IMR-90 (cell line): ENCODE measurements at places on chromosomes 5 and 9.

- DNase-seq = no peak
These were observed at the start of gene FCN1 for GRCh38 chr9:134917431-134918373. TSS of gene FCN1 (minus strand) at chr9:134917912. CDS start at chr9:134917871, 41 bp downstream.

GRCh38 chr5:10854506-10855277, 93.7 kb upstream of the DAP start:
- DNase-seq = no peak

DNA sequence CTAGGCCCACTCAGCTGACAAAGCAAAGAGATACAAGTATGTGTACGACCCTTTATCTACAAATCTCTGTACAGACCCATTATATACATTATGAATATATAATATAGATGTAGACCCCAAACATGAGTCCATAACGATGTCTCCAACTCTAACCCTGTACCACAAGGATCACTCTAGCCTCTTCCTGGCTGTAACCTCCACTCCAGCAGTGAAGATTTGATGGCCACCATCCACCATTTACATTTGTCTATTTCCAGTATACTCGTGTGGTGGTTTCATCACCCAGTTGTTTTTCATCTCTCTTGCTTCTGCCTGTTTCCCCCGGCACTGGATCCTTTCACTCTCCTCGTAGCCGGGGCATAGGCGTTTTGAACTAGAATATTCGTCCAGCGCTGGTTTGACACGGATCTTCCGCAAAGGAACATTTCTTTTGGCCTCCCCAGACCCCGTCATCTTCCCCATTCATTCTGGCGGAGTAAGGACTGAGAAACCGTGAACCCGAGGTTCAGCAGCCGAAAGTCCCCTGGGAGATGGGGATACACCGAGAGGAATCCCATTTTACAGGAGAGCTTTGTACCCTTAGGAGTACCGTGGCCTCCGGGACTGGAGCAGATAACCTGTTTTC, 828 bp upstream of the TRIO start:
- DNase-seq = no peak

DNA sequence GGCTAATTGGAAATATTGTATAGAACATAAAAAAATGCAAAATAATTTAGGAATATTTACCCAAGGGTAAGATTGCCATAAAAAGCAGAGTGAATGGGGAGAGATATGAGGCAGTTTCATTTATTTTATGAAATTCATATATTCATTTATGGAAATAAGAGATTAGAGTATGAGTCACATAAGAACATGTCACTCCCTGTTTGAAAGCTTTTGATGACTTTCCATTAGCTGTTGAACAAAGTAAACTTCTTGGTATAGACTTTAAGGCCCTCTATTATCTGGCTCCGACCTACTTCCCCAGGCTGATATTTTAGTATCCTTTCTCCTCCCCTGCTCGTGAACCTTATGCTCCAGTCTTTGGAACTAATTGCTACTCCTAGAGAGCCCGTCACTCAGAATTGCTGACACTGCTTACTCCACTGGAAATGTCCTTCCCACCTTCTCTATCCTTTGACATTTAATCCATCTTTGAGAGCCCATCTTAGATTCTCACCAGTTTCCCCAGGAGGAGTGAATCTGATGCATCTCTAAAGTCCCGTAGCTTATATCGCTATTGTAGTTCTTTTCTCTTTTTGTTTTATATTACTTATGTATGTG, 8.9 kb upstream of the ACTBL2 start:
- DNase-seq = no peak

- DNase-seq = peak; percentile 84
These were observed 72.9 kb downstream of the BAAT start for GRCh38 chr9:101311758-101312420.

DNA sequence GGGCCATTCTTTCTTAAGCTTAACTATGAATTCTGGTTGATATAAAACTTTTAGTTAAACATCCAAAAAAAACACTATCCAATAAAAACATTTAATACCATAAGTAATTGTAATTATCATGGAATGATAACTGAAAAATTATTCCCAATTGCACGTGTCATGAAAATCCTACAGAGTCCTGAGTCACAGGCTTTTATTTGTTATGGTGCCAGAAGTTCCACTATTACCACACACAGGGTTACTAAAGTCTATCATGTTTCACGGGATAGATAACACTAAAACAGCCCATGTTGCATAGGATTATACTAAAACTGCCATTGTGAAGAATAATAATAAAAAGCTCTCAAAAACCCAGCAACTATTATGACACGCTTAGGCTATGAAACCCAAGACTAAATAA, 1381.8 kb downstream of the EFNA5 start:
- DNase-seq = peak; percentile 63

DNA sequence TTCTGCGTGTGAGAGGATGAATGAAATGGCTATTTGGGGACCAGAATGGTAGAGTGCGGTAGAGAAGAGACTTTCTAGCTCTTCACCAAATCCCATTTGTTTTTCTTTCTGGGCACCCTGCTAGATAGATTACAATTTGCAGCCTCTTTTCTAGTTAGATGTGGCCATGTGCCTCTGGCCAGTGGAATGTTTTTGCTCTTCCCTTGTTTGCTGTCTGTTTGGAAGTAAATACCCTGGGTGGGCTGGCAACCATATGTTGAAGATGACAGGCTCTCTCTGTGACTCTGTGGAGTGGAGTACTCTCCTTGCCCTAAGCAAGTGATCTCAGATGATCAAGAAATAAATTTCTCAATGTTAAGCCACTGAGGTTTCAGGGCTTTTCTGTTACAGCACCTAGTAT, 12.9 kb downstream of the GNG10 start:
- no peak for DNase-seq
